ENCODE measurements at places on chromosomes 1 and 21. TPM values are rescaled to one million over a fixed set of nuclear protein-coding genes. Genes with fewer than 3 reads are reported as not detected.

DNA sequence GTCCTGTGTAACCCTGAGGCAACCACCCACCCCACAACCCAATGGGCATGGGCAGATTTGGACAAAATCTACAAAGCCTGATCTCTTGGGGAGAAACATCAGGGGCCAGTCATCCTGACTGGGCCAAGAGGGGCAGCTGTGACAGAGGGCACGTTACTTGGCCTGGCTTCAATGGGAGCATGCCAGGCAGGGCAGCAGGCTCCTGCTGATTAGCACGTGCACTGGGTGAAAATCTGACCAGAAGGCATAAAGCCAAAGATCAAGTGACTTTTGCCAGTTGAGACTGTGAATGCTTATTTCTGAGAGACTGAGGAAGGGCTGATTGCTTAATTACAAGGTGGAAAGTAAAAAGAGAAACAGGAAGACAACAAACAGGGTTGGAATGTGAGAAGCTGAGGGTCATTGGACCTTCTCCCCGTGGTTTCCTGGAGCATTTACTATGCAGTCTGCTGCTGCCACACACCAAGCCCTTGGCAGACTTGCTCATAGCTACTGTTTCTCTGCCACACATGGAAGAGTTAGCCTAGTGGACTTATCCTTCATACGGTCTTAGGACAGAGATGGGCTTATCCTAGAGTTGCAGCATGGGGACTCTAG lies 39.8 kb upstream of the TNR start:
- no peak overlapping the region for H3K4me3 ChIP-seq
- no peaks in the 10 kb centered on the region for H3K4me1 ChIP-seq
- DNase-seq, result no peak
- no peaks in the 10 kb centered on the region for H3K27me3 ChIP-seq
- H3K27ac ChIP-seq, result no peak overlapping the region

- no peaks in the 10 kb centered on the region for H3K27me3 ChIP-seq
- H3K4me3 ChIP-seq, result no peak overlapping the region
- H3K36me3 ChIP-seq, result no peaks in the 10 kb centered on the region
Observed at GRCh38 chr1:62720946-62721554, 32.9 kb upstream of the DOCK7 start.

DNA sequence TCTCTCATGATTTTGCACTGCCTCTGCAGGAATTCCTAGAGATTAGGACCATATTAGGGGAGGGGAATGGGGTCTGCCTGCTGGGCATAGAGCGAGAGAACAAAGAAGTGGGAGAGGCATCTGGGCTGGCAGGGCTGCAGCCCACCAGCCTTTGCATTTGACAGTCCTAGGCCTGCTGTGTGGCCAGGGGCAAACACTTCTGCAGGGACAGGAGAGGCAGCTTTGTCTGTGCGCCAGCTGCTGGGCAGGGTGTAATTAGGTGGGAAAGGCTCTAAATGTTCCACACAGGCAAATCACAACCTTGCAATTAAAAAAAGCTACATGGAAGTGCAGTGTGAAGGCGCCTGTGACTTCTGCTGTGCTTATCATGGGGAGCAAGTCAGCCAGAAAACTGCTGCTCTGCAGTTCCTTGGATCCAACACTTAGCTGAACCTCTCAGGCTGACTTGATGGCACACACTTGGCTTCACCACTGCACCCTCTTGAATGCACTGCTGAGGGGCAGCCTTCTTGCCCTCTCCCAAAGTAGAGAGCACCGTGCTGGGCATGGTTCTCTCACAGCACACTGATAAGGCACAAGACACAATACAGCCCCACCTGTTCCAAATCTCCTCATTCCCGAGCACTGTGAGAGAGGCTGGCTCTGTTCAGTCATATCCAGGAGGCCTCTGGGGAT lies 73.6 kb upstream of the TLR5 start:
- no peaks in the 10 kb centered on the region for H3K36me3 ChIP-seq
- DNase-seq, result no peak
- no peak overlapping the region for H3K4me3 ChIP-seq
- H3K4me1 ChIP-seq, result no peaks in the 10 kb centered on the region

- H3K4me1 ChIP-seq, result peaks cover 10% of the 10 kb centered on the region
- no peaks in the 10 kb centered on the region for H3K36me3 ChIP-seq
- no peak for DNase-seq
- no peak overlapping the region for H3K27ac ChIP-seq
Observed at GRCh38 chr1:92975551-92976232, 14.4 kb upstream of the DIPK1A start.

- no peak overlapping the region for H3K4me3 ChIP-seq
- no peak for DNase-seq
- no peak overlapping the region for H3K27ac ChIP-seq
- H3K36me3 ChIP-seq, result no peaks in the 10 kb centered on the region
- H3K4me1 ChIP-seq, result peaks cover 13% of the 10 kb centered on the region
Observed at GRCh38 chr1:89635825-89636815, 3.2 kb downstream of the LRRC8C start.

DNA sequence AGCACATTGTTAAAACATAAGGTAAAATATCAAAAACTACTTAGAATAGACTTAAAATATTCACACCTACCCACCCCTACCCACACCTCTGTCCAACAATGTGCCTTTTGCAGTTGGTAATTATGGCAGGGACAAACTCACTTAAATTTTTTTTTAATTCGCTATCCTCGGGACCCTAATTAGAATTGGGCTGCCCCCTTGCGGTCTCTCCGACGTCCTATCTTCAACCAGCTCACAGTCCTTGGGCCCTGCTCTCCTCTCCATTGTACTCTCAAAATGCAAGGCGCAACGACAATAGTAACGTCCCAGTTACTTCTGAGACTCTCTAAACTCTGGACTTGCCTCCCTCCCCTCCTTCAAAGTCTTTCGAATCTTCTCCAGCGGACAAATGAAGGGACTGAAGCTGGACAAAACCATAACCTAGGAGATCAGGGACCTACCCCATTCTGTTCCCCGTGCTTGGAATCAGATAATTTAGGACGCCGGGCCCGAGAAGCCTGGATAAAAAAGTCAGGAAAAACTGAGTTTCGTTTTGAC lies 1.1 kb upstream of the CIART start:
- H3K4me1 ChIP-seq, result no peaks in the 10 kb centered on the region
- H3K4me3 ChIP-seq, result no peak overlapping the region
- H3K27me3 ChIP-seq, result no peaks in the 10 kb centered on the region
- H3K36me3 ChIP-seq, result no peaks in the 10 kb centered on the region
- H3K27ac ChIP-seq, result peak overlapping the region; percentile 39

- no peak overlapping the region for H3K4me3 ChIP-seq
- no peaks in the 10 kb centered on the region for H3K4me1 ChIP-seq
Observed at GRCh38 chr1:17661546-17662157, 93.5 kb upstream of the ACTL8 start.

- H3K4me1 ChIP-seq, result peaks cover 6% of the 10 kb centered on the region
- peaks cover 59% of the 10 kb centered on the region for H3K27me3 ChIP-seq
- DNase-seq, result no peak
- H3K27ac ChIP-seq, result no peak overlapping the region
Observed at GRCh38 chr1:14735841-14736240, 137.4 kb downstream of the KAZN start.

- H3K36me3 ChIP-seq, result no peaks in the 10 kb centered on the region
- no peak overlapping the region for H3K4me3 ChIP-seq
- peak overlapping the region; percentile 38 for H3K27ac ChIP-seq
- DNase-seq, result peak; percentile 89
Observed at GRCh38 chr1:1597275-1597930, 2.5 kb downstream of the FNDC10 start.

DNA sequence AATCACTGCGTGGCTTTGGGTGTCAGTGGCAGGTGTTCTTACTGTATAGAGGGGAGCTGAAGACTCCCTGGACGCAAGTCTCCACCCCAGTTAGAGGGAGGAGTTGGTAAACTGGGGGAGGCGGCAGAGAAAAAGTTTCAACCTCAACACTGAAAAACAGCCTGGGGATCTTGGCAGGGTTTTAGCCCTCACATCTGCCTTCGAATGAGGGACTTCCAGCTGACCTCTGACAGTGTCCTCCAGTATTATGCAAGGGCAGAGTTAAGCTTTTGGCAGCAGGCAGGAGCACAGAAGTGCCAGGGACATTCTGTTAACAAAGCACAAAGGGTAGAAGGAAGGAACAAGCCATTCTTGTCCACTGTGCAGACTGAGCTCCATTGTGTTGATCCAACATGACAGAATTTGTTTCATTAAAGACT lies 41.2 kb upstream of the RAB4A start:
- H3K4me1 ChIP-seq, result peaks cover 6% of the 10 kb centered on the region
- H3K36me3 ChIP-seq, result no peaks in the 10 kb centered on the region
- no peak overlapping the region for H3K27ac ChIP-seq

GRCh38 chr21:40011371-40011770 lies 144.1 kb downstream of the PCP4 start:
- no peaks in the 10 kb centered on the region for H3K36me3 ChIP-seq
- H3K27ac ChIP-seq, result no peak overlapping the region
- no peak overlapping the region for H3K4me3 ChIP-seq
- no peaks in the 10 kb centered on the region for H3K4me1 ChIP-seq
- no peak for DNase-seq
- H3K27me3 ChIP-seq, result no peaks in the 10 kb centered on the region

GRCh38 chr1:204466416-204467405 lies 27.9 kb downstream of the PIK3C2B start:
- H3K4me3 ChIP-seq, result no peak overlapping the region
- no peak for DNase-seq
- no peaks in the 10 kb centered on the region for H3K36me3 ChIP-seq
- no peak overlapping the region for H3K27ac ChIP-seq
- peaks cover 17% of the 10 kb centered on the region for H3K27me3 ChIP-seq
- peaks cover 32% of the 10 kb centered on the region for H3K4me1 ChIP-seq

DNA sequence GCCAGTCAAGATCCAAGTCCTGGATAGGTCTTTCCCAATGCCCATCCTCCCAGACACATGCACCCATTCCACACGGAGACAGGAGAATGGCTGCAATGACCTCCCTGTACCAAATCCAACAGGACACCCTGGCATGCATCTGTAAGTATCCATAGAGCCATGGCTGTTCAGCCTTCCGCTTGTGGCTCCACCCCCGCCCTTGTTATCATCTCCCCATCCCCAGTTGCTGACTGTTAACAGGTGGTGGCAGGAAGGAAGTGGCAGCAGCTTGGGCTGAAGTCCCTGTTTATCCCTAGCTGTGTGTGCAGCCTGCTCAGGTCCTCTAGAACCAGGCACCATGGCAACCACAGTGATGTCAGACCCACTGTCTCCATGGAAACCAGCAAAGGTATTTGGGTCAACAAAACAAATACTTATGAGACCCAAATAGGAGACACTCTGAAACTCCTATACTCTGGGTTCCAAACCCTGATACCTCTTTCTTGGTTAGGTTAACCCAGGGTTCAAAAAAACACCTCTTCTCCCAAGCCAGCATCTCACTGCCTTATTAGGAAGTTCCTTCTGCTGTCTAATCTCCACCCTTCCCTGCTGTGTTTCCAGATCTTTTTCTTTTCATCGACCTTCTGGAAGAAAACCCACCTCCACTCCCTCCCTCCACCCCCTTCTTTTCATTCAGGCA lies 721 bp downstream of the PBXIP1 start:
- peak; percentile 75 for DNase-seq
- H3K4me1 ChIP-seq, result peaks cover 31% of the 10 kb centered on the region
- H3K36me3 ChIP-seq, result peaks cover 22% of the 10 kb centered on the region
- H3K27ac ChIP-seq, result peak overlapping the region; percentile 63
- no peaks in the 10 kb centered on the region for H3K27me3 ChIP-seq

PTPRU gene
- 2.7 TPM for total RNA-seq

COL9A2 gene
- 0.47 TPM for total RNA-seq

ADAMTS1 gene
- 0.34 TPM for total RNA-seq

LCE1A gene
- total RNA-seq, result not detected

VSIG8 gene
- total RNA-seq, result not detected

All from K562 (cell line).